ENCODE measurements at places on chromosomes 12 and 14.

- no peaks in the 10 kb centered on the region for H3K36me3 ChIP-seq
- no peaks in the 10 kb centered on the region for H3K27me3 ChIP-seq
- H3K4me1 ChIP-seq = no peaks in the 10 kb centered on the region
- no peak overlapping the region for H3K27ac ChIP-seq
Measured at GRCh38 chr12:46134205-46134811, 134.5 kb downstream of the SLC38A1 start.

- H3K4me3 ChIP-seq = no peak overlapping the region
- H3K4me1 ChIP-seq = no peaks in the 10 kb centered on the region
- no peak overlapping the region for H3K27ac ChIP-seq
- no peaks in the 10 kb centered on the region for H3K27me3 ChIP-seq
Measured at GRCh38 chr14:77353469-77354141, 23.3 kb downstream of the TMED8 start.

DNA sequence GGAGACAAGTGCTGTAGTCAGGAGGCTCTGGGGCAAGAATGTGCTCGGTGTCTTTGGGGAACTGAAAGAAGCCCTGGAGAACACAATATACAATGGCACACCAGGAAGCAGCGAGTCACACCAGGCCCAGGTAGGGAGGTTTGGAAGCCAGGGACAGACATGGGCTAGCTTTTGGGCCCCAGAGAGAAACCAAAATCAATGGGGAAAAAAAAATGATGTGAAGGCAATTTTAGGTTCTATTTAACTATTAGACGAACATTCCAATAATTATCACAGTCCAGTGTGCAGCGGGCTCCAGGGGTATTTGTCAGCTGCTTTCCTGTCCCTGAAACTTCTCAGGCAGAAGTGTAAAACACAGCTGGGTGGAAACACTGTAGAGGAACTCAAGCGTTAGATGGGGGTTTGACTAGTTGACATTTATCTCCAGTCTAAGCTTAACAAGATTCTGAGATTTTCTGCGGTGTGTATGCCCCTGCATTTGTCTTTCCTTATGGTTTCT is 21.8 kb upstream of the EGLN3 start:
- H3K27ac ChIP-seq = no peak overlapping the region
- H3K36me3 ChIP-seq = no peaks in the 10 kb centered on the region
- no peaks in the 10 kb centered on the region for H3K27me3 ChIP-seq
- no peak for DNase-seq

GRCh38 chr14:23930742-23931141 is 22.8 kb upstream of the DHRS4 start:
- H3K36me3 ChIP-seq = no peaks in the 10 kb centered on the region
- H3K4me3 ChIP-seq = no peak overlapping the region
- no peaks in the 10 kb centered on the region for H3K27me3 ChIP-seq

DNA sequence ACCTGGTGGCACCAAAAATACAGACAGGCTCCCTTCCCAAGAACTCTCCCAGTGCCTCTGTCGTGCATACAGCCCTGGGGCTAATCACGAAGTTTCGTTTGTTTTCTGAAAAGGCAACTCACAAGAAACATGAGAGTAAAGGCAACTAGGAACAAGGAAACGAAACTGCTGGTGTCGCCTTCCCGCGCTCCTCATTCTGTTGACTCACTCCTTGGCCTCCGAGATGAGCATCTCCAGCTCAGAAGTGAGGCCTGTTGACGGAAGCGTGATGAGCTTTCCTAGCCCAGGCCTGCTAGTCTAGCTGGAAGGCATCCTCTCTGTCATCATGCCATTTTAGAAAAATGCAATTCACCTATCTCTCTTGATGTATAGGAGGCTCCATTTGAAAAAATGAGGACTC is 50.5 kb downstream of the TTC9 start:
- no peaks in the 10 kb centered on the region for H3K36me3 ChIP-seq
- H3K4me3 ChIP-seq = no peak overlapping the region
- no peaks in the 10 kb centered on the region for H3K27me3 ChIP-seq
- no peak overlapping the region for H3K27ac ChIP-seq

DNA sequence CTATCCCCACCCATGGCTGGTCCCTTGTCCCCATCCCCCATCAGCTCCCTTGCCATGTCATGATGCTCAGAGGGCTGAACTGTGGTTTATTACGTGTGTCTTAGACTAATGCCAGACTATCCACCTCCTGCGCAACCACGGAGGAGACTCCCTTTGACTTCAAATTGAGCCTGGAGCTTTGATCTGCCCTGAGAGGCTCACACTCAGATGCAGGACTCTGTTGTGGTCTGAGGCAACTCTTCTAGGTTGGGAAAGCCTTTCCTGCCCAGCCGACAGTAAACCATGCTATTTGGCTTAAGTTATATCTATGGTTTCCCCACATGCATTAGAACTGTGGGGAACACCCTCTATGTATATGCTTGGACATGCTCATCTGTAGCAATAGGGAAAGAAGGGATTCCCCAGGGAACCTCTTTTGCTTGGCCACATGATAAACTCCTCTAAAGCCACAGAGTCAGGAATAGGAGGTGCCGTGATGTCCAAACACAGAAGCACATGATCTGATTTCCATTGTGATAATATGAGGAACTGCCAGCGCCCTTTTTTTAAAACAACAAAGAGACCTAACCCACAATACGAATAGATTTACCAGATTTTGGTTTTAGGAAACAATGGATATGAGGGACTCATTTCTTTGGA is 11.1 kb upstream of the LGALS3 start:
- no peaks in the 10 kb centered on the region for H3K27me3 ChIP-seq
- peaks cover 13% of the 10 kb centered on the region for H3K4me1 ChIP-seq
- no peak for DNase-seq
- peak overlapping the region; percentile 77 for H3K27ac ChIP-seq
- no peak overlapping the region for H3K4me3 ChIP-seq

DNA sequence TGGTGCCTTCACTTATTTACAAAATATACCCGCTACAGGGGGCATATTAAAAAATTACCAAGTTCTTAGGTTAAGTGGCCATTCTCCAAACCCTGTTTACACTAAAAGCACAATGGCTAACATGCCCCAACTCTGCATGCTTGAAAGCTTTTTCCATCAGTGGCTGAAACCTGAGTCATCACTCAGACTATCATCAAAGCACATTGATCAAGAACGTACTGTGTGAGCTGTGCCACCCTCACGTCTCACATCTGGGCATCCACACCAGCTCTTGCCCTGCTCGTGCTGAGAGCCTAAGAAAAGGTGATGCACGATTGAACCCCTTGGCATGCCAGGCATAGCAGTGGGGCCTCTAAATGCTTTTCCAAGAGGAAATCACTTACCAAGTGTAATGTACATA is 13.2 kb downstream of the AQP6 start:
- H3K27ac ChIP-seq = no peak overlapping the region
- H3K27me3 ChIP-seq = no peaks in the 10 kb centered on the region
- H3K4me3 ChIP-seq = no peak overlapping the region
- no peaks in the 10 kb centered on the region for H3K4me1 ChIP-seq
- no peak for DNase-seq

GRCh38 chr12:13026286-13026685 is 17.9 kb upstream of the FAM234B start:
- no peak overlapping the region for H3K4me3 ChIP-seq
- no peaks in the 10 kb centered on the region for H3K4me1 ChIP-seq
- H3K36me3 ChIP-seq = no peaks in the 10 kb centered on the region
- peaks cover 2% of the 10 kb centered on the region for H3K27me3 ChIP-seq

GRCh38 chr14:60790850-60791249 is 56.3 kb downstream of the MNAT1 start:
- H3K4me1 ChIP-seq = no peaks in the 10 kb centered on the region
- no peaks in the 10 kb centered on the region for H3K36me3 ChIP-seq
- H3K4me3 ChIP-seq = no peak overlapping the region
- H3K27ac ChIP-seq = no peak overlapping the region
- no peak for DNase-seq

DNA sequence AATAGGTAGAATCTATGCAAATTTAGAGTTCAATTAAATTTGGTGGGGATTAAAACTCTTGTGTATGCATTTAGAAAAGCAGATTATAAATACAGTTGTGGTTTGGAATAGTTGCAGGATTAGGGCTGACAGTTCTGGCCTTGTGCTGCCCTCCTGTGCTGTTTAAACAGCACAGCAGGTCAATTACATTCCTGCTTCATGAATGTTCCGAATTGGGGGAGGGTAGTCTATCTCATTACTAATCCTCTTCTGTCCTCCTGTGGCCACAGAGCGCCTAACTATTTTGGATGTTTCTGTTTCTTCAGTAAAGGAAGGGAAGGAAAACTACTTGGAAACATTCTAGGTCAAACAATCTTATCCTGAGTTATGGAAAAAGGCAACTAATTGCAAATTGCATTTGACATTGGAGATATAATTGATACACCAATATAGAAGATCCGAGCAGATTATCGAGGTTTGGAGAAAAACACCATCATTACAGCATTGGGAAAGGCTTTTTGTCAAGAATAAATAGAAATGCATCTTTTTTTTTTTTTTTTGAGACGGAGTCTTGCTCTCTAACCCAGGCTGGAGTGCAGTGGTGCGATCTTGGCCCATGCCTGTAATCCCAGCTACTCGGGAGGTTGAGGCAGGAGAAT is 8.7 kb upstream of the GPR19 start:
- H3K27ac ChIP-seq = peak overlapping the region; percentile 42
- DNase-seq = peak; percentile 89
- H3K36me3 ChIP-seq = no peaks in the 10 kb centered on the region

DNA sequence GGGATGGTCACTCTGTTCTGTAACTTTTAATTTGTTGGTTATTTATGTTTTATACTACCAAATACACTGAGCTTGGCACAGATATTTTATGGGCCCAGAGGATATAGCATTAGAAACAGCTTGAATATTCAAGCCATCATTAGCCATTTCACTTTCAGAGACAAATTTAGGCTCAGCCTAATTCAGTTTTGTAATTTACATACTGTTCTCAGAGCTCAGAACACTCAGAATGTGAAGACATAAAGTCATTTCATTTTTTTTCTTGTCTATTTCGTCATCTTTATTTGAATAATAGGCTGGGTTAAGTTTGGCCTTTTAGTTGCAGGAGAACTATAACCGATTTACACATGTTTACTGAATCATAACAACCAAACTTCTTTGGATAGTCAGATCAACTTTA is 361.7 kb downstream of the SNAPC1 start:
- no peak overlapping the region for H3K27ac ChIP-seq
- H3K4me3 ChIP-seq = no peak overlapping the region
- no peaks in the 10 kb centered on the region for H3K36me3 ChIP-seq
- H3K27me3 ChIP-seq = peaks cover 4% of the 10 kb centered on the region

DNA sequence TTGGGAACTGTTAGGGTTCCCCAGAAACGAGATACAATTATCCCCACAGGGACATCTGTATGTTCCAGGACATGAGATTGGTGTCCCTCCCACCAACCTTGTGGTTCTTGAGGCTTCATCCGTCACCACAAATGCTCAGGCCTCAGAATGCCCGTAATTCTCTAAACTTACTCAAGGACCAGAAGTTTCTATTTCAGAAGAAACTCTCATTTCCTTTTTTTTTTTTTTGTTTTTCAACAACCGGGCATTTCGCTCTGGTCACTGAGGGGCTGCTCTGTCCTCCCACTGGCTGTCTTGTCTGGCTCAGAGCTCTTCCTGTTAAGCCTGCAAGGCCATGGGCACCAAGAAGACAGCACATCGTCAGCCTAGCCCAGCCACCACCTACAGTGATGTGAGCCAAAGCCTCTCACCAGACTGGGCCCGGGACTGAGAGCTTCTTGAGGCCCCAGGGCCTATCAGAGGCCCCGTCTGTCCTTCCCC is 36.2 kb downstream of the VDR start:
- peak overlapping the region; percentile 47 for H3K27ac ChIP-seq
- DNase-seq = no peak
- no peaks in the 10 kb centered on the region for H3K27me3 ChIP-seq
- H3K4me1 ChIP-seq = no peaks in the 10 kb centered on the region
- H3K4me3 ChIP-seq = no peak overlapping the region

DNA sequence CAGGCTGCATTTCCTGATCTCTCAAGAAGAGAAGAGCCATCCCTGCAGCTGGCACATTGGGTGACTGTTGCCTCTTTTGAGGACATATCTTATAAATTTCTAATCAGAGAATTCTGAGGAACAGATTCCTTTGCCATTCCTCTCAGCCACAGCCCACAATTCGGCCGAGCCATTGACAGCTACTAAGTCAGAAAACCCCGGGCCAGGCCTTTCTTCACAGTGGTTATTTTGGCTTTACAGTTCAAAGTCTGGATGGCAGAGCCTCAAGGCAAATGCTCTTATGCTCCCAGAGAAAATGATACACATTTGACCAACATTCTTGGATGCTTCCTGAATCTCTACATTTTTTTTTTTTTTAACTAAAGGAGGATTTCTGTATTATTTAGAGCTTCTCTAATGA is 138.4 kb upstream of the FRMD6 start:
- H3K4me1 ChIP-seq = peaks cover 3% of the 10 kb centered on the region
- no peak for DNase-seq
- no peaks in the 10 kb centered on the region for H3K27me3 ChIP-seq
- H3K27ac ChIP-seq = no peak overlapping the region
- H3K4me3 ChIP-seq = no peak overlapping the region

GRCh38 chr14:23567186-23568020 is at the start of gene AP1G2:
Gene AP1G2 (minus strand): TSS chr14:23567791. CDS start chr14:23567314, 477 bp downstream.
- peak; percentile 94 for DNase-seq
- peak within 1 kb of the TSS; percentile 87 for H3K27ac ChIP-seq
- H3K4me3 ChIP-seq = peak within 1 kb of the TSS; percentile 73
- no peaks in the 10 kb centered on the region for H3K36me3 ChIP-seq
- no peaks in the 10 kb centered on the region for H3K4me1 ChIP-seq

GRCh38 chr14:99936738-99937474 is 128.3 kb upstream of the EVL start:
- no peak for DNase-seq
- no peak overlapping the region for H3K27ac ChIP-seq
- no peaks in the 10 kb centered on the region for H3K27me3 ChIP-seq

DNA sequence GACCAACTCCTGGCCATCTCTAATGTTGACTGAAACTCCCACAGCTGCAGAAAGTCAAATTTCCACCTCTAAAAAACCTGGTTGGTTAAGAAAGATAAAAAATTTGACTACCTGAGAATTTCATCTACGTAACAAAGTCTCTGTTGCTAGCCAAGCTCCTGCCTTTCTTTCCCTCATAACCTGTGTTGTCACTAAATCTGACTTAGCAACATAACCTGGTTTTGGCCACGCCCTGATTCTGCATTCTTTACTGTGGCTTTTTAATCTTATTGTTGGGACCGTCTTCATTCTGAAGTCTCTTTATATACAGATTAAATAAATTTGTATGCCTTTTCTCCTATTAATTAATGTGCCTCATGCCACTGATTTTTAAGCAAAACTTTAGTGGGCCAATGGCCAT is 16.1 kb upstream of the CD69 start:
- H3K4me1 ChIP-seq = peaks cover 2% of the 10 kb centered on the region
- H3K4me3 ChIP-seq = no peak overlapping the region
- no peaks in the 10 kb centered on the region for H3K27me3 ChIP-seq
- H3K27ac ChIP-seq = no peak overlapping the region

DNA sequence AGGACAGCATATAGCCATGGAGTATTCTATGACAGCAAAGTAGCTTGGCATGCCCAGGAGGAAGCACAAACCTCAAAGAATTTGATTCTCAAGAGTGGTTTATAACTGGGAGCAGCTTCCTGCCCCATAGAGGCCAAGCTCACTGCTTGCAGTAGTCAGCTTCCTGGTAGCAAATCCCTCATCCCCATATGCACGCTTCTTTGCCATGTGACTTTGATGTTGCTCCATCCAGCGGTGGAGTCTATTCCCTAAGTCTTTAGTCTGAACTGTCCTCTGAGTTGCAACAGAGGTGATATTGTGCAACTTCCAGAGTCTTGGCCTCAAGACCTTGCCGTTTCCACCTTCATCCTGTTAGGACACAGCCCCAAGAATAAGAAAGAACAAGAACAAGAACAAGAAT is 996.8 kb upstream of the TMEM132C start:
- no peak overlapping the region for H3K4me3 ChIP-seq
- no peaks in the 10 kb centered on the region for H3K4me1 ChIP-seq
- no peaks in the 10 kb centered on the region for H3K27me3 ChIP-seq
- no peaks in the 10 kb centered on the region for H3K36me3 ChIP-seq
- peak; percentile 11 for DNase-seq

Measured in small intestine (tissue), 16 donors.